Occipital lobe (tissue), 3 donors: ENCODE measurements at places on chromosomes 12 and 14.

DNA sequence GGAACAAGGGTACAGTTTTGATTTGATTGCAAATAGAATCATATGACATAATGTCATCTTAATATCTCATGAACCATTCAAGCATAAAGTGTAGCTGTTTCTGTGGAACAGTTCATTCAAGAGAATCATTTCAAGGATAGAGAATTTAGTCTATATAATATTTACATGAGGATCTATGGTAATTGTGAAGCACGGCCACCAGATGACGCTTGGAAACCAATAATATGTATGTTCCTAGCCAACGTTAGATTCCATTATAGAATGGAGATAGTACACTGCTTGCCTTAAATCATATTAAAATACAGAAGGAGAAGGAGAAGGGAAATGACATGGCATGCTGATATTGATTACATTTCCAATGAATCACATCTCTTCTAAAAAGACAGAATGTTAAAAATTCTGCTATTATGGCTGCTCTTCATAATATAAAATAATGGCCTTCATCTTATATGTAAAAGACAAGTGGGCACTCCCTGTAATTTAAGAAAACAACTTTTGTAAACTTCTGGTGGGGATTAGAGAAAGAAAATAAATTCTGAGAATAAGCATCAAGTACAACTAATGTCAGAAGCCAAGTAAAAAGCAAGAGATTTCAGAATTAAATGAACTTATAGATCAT, 351.0 kb downstream of the NAV3 start:
- DNase-seq = no peak

GRCh38 chr12:1533602-1534304, 60.6 kb downstream of the FBXL14 start:
- DNase-seq = no peak

DNA sequence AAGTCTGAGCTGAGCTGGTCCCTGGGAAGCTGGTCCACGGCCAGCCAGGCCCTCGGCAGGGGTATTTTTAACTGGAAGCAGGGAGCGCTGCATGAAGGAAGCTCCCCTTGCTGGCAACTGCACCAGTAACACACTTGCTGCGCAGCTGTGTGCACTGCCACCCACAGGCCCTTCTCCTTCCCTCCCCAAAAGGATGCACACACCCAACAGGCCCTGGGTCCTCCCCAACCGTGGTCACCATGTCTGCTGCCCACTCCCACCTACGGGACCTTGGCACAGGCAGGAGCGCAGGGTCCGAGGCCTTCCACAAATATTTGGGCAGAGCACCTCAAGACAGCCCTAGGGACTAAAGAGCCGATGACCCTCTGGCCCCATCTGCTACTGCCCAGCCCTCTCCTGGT, 157.0 kb upstream of the PRMT8 start:
- DNase-seq = no peak

DNA sequence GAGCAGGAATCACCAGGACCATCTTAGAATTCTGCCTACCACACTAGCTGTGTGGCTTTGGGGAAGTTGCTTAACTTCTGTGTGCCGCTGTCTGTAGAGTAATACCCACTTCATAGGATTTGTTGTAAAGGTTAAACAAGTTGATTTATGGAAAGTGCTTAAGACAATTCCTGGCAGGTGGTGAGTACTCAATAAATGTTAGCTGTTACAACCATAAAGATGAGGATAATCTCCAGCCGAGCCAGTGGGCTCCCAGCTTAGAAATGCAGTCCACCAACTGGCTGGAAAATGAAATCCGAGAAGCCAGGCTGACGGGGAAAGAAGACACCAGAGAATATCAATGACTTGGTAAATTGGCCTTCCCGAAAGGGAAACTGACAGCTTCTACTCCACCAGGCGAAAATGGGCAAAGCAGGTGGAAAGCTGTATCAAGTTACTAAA, 173.5 kb downstream of the CHST11 start:
- DNase-seq = no peak

GRCh38 chr14:102593061-102593824, 794 bp downstream of the RCOR1 start:
- DNase-seq = no peak

DNA sequence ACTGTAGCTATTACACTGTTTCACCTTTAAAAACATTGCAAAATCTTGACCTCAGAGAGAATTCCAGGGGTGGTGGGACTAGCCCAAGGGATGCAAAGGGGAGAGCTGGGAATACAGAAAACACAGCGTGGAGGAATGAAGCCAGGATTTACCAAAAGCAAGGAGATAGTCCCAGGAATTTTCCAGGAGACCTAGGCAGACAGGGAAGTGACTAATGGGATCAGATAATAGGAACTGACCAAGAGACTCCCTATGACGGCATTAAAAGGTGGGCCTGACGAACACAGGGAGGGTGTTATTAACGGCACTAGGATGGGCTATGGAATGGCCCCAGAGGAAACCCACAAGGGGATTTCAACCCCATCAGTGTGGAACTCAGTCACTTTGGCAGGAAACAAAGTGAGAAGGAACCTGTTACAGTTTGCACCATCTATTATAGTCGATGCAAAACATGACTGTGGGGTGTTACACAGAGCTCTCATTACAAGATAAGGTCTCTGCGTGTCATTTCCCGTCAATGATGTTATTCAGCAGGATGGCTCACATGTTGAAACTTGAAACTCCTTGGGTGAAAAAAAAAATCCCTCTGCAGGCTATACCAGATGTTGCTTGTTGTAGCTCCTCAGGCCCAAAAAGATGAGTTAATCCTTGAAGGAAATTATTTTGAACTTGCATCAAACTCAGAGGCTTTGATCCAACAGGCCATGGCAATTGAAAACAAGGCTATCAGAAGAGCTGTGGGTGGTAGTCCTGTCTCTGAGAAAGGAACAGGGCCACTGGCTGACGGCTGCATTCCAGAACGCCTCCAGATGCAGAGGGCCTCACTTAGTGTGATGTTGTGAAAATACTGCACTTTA, 58.7 kb downstream of the DRAM1 start:
- no peak for DNase-seq

DNA sequence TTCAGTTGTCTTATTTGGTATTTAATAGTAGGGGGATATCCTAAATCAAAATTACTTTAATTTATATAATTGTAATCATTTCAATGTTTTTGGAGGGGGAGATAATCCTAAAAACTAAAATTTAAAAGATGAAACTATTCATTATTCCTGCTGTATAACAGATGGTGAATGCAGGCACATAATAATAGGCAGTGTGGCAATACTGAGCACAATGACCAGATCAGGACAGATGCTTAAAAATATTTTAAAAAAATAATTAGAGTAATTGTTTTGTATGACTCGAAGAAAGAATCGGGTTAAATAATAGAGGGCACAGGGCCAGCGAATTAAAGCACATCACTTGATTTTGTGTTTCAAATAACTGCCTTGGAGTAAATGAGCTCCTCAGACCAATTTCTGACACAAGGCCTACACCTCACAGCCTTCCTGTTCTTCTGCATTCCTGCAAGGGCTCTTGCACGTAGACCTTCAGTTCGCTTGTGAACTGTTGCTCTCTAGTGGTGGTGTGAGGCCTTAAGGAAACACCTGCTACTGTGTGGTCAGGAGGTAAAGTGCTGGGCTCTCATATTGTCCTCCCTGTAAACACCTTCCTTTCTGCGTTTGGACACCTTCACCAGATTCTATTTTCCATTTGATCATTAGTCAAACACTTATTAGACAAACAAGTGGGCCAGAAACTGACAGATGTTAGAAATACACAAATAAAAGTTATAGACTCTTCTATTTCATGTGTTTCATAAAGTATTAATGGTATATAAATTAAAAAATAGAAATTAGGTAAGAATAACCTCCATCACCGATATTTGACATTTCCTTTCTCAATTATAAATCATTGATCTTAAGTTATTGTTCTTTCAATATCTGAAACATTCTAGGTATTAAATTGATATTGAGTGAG, 29.3 kb upstream of the KLRF1 start:
- DNase-seq = no peak

GRCh38 chr12:109092497-109093021, 713 bp downstream of the ALKBH2 start:
- no peak for DNase-seq
